ENCODE measurements at places on chromosomes 4 and X.

DNA sequence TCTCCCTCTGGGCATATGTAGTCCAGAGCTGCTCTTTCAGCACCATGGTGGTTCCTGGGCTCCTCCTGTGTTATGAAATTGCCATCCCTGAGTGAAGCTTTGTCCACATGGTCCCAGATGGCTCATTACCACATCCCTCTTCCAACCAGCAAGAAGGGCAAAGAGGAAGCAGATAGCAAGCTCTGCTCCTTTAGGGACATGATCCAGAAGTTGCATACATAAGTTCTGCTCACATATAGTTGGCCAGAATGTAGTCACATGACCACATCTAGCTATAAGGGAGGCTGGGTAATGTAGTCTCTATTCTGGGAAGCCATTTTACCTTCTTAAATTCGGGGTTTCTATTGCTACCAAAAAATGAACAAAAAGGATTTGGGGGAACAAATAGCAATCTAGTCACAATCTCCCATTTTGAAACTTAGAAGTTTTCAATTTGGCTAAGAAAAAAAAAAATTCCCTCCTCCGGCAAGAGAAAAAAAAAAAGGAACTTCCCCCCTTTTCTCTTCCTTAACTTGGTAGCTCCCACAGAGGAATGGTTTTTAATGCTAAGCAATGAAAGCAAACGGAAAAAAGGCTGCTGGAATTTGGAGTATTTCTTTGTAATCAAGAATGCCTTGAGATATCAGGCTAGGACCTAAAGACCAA, 88.2 kb upstream of the USP9X start:
- DNase-seq: peak; percentile 59

DNA sequence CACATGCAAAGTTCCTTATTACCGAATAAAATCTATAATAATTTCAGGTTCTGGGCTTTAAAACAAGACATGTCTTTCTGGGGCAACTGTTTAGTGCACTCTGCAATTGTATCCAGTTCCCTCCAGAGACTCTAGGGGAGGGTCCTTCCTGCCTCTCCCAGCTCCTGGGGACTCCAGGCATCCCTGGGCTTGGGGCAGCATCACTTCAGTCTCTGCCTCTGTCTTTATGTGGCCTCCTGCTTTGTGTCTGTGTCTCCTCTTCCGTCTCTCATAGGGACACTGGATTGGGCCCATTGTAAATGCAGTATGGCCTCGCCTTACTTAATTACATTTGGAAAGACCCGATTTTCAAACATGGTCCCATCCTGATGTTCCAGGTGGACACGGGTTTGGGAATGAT, 10.9 kb upstream of the ASMTL start:
- DNase-seq: no peak

- DNase-seq: no peak
Observed at GRCh38 chr4:46016306-46016705, 107.5 kb downstream of the GABRG1 start.

GRCh38 chr4:36244257-36245082, at the start of gene ARAP2:
Gene ARAP2, minus strand, starts transcription at chr4:36244514. Its CDS starts 15,028 bp downstream, at chr4:36229486.
- DNase-seq: peak; percentile 13

DNA sequence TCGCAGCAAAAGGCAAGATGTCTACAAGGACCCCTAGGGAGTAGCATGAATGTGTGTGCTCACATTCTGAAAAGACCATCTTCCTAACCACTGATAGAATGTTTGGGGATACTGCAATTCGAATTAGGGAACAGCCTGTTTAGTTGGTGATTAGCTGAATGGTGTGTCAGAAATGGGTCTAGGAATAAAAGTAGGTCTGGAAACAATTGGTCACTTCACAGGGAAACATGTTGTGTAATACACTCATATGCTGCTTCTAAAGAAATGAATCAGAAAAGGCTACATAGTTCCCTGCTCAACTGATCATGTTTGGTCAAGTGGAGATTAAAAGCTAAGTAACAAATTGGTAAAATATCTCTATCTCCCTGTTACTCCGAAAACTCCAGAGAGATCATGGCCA, 2362.4 kb upstream of the TENM3 start:
- no peak for DNase-seq

DNA sequence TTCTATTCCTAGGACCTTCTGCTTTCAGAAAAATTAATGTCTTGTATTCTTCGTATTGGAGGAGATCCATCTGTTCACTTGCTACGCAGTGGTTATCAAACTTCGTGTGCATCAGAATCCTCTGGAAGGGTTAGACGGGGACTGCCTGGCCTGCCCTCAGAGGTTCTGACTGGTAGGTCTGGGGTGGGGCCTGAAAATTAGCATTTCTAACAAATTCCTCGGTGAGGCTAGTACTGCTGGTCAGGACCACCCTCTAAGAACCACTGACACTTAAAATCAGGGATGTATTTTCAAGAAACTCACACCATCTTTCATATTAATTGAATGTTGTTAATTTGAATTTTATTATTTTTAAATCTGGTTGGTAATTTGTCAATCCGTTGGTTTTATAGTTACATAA, 63.0 kb downstream of the MAPK10 start:
- no peak for DNase-seq

GRCh38 chr4:116122124-116122523, 963.3 kb downstream of the TRAM1L1 start:
- no peak for DNase-seq

DNA sequence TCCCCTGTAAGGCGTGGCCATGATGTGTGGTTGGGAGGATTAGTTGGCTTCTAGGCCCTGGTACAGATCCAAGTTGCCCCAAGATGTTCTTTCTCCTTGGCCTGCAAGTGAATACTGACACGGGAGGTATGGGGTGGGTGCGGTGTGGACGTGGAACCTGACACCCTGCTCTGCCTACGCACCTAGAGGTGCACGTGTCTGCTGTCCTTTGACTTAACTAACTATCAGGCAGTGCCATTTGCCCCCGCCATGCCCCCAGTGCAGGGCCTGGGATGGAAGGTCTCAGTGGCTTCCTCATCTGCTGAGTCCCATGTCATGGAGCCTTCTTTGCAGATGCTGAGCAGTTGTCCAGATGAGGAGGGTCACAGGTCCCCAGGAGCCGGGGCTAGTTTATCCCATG, 90.8 kb downstream of the PSAPL1 start:
- no peak for DNase-seq

DNA sequence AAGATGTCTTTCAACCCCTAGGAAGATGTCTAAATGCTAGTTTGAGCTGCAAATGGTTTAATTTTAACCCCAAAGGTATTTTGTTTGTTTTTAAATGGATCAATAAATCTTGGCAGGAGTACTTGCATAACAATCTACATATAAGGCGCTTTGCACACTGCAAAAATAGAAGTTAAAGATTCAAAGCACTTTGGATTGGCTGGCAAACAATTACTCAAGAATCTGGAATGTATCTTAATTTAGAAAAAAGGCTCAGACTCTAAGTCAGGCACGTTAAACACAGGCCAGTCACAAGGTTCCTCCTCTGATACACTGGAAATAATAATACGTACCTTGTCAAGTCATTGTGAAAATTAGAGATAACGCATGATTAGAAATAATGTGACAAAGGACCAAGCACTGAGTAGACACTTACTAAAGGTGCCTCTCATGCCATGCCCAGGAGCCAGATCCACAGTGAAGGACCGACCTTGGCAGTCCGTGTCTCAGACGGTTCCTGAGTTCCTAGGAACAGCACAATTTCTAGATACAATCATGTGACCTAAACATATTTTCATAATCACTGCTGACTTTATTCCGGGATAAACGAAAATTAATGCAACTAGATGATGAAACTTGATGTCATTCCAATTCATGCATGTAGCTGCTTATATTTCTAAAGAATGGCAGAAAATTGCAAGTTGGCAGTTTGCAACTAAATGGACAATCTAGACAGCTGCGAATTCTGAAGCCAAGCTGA, 49.6 kb downstream of the PROM1 start:
- no peak for DNase-seq

GRCh38 chr4:38366997-38367396, 297.0 kb upstream of the KLF3 start:
- no peak for DNase-seq

- DNase-seq: no peak
Observed at GRCh38 chr4:114229706-114230105, 250.3 kb upstream of the ARSJ start.

DNA sequence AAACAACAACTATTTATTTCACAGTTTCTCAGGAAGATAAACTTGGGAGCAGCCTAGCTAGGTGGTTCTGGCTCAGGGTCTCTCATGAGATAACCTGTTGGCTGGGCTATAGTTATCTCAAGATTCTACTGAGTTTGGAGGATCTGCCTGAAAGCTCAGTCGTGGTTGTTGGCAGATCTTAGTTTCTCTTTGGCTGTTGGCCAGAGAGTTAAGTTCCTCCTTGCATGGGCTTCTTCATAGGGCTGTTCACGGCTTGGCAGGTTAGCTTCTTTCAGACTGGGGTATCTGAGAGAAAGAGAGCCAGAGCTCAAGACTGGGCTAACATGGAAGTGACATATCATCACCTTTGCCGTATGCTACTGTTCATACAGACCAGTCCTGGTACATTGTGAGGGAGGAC, 28.7 kb downstream of the SEC24B start:
- no peak for DNase-seq

- DNase-seq: no peak
Observed at GRCh38 chr4:165360985-165361670, 17.7 kb upstream of the CPE start.

DNA sequence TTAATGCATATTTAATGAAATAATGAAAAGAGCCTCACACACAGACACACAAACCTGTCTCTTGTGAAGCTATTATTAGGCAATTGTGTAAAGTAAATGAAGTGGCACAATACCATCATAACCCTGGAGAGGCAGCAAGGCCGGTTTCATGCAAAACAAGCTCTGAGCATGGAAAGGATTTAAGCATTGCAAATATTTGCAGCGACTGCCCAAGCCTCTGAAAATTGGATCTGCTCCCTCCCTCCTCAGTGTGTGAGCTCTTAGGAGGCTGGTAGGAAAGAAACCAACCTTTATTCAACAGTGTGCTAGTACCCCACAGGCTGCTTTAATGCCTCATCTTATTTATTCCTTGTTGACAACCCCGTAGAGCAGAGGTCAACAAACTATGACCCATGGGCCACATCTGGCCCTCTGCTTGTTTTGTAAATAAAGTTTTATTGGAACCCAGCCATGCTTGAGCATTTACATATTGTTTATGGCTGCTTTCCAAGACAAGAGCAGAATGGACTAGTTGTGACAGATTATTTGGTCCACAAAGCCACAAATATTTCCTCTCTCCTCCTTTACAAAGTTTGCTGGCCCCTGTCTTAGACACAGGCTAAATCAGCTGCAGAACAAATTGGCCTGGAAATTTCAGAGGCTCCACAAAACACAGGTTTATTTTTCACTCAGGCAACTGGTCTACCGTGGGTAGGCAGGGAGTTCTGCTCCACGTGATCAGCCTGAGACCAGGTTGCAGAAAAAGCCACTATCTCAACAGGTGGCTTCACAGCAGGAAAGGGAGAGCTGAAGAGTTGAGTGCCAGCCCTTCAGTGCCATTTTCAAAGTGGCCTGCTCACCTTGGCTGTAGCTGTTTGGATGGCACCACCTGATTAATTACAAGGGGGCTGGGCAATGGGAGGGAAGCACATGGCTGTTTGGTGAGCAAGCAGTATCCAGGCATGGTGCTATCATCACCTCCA, 16.8 kb downstream of the RS1 start:
- DNase-seq: no peak

Measured in NCI-H460 (cell line).